ENCODE measurements at places on chromosomes 7 and 10.
A peak's percentile ranks its signal among the peaks of the same experiment; 100 is the strongest.

DNA sequence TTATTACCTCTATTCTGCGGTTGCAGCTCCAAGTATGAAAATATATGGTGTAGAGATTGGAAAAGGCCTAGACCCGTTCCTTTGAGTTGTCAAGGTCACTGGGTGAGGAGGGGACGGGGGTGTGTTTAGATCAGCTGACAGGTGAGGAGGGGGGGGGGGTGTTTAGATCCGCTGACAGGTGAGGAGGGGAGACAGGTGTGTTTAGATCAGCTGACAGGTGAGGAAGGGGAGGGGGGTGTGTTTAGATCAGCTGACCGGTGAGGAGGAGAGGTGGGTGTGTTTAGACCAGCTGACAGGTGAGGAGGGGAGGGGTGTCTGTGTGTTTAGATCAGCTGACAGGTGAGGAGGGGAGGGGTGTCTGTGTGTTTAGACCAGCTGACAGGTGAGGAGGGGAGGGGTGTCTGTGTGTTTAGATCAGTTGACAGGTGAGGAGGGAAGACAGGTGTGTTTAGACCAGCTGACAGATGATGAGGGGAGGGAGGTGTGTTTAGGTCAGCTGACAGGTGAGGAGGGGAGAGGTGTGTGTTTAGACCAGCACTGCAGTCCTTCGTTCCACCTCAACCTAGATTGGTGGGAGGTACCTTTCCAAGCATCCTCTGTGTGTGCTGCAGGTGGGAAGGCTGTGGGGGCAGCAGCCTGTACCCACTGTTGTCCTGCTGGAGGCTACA is 655.0 kb upstream of the ADARB2 start:
- DNase-seq: peak; percentile 76

DNA sequence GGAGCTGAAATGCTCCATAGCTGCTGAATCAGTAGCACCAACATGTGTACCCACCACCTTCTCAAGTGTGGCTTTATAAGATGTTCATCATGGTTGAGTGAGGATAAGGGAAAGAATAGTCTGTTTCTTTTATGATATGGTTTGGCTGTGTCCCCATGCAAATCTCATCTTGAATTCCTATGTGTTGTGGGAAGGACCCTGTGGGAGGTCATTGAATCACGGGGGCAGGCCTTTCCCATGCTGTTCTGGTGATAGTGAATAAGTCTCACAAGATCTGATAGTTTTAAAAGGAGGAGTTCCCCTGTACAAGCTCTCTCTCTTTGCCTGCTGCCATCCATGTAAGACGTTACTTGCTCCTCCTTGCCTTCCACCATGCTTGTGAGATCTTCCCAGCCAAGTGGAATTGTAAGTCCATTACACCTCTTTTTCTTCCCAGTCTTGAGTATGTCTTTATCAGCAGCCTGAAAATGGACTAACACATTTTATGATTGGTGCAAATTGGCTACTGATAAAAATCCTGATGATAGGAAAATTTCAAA is 799.9 kb downstream of the TNS3 start:
- DNase-seq: no peak

DNA sequence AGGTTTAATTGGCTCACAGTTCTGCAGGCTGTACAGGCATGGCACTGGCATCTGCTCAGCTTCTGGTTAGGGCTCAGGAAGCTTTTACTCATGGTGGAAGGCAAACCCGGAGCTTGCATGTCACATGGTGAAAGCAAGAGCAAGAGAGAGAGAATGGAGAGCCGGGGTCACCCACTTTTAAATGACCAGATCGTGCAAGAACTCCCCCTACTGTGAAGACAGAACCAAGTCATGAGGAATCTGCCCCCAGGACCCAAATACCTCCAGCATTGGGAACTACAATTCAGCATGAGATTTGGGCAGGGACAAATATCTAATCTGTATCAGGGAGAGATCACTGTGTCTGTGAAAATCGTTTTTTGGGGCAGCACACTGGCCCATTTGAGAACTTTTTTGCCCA is 110.0 kb upstream of the MYO3A start:
- DNase-seq: no peak

- no peak for DNase-seq
These were observed 6.3 kb upstream of the HGF start for GRCh38 chr7:81776161-81776560.

DNA sequence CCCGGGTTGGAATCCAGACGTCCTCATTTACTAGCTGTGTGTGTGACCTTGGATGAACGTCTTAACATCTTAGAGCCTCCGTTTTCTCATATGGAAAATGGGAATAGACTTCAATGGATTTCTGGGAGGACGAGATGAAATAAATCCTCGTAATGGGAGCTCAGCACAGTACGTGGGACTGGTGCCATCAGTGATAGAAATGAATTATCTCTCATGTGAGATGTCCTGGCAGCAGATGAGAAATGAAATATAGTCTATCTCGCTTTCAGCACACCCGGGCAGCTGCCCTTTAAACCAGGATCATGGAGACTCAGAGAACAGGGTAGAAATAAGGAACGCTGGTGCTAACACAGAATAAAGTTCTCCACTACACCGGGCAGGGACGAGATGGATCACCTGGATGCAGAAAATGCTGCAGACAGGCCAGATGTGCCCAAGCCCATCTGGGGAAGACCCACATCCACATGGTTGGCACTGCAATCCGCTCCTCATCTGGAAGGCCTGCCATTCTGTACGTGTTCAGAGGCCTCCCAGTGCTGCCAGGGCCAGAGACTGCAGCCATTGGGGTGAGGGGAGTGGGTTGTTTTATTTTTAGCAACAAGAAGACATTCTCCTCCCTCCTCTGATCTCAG is 11.1 kb upstream of the EMX2 start:
- DNase-seq: no peak

DNA sequence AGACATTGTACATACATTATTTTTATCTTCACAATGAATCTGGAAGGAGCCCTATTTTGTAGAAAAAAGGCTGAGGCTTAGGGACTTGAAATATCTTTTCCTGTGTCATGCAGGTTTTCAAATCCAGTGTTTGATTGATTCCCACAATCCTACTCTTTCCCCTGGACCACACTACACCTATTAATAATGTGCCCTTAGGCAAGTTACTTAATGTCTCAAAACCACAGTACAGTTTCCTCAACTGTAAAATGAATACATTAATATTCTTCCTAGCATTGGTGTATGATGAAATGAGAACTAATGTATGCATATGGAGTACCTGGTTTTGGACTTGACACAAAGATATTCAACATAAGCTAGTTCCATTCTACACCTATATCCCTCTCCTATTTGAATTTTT is 313.3 kb upstream of the SP8 start:
- DNase-seq: no peak

DNA sequence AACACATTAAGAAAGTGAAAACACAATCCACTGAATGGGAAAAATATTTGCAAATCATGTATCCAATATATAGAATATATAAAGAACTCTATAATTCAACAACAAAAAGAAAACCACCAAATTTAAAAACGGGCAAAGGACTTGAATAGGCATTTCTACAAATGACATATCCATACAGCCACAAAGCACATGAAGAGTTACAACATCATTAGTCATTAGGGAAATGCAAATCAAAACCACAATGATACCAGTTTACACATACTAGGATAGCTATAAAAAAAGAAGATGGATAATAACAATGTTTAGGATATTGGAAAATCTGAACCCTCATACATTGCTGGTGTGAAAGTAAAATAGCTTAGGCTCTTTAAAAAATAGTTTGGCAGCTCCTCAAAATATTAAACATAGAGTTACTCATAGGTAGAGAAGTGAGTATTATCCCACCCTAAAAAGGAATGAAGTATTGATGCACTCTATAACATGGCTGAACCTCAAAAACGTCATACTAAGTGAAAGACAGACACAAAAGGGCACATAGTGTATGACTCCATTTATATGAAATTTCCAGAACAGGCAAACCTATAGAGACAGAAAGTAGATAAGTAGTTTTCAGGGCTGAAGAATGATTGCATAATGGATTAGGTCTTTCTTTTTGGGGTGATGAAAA is 4.5 kb downstream of the ZPBP start:
- no peak for DNase-seq

DNA sequence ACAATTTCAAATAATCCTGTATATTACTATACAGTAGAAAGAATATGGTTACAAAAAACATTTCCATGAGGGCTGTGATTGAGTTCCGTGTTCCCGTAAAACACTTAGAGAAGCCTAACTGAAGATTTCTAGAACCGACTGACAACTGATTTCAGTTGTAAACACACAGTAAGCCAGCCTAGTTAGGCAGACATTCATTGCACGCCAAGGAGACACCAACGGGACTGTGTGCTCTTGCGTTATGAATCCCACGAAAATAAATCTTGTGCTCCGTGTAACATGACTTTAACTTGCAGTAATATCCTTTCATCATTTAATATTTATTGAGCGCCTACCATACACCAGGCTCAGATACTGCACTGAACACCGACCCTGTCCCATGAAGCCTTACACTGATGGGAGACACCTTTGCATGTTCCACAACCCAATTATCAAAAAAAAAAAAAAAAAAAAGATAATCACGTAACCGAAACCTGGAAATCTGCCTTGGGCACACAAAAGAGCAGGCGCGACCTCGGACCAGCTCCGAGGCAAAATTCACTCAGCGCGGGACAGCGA is 420 bp upstream of the KLHL7 start:
- DNase-seq: no peak

DNA sequence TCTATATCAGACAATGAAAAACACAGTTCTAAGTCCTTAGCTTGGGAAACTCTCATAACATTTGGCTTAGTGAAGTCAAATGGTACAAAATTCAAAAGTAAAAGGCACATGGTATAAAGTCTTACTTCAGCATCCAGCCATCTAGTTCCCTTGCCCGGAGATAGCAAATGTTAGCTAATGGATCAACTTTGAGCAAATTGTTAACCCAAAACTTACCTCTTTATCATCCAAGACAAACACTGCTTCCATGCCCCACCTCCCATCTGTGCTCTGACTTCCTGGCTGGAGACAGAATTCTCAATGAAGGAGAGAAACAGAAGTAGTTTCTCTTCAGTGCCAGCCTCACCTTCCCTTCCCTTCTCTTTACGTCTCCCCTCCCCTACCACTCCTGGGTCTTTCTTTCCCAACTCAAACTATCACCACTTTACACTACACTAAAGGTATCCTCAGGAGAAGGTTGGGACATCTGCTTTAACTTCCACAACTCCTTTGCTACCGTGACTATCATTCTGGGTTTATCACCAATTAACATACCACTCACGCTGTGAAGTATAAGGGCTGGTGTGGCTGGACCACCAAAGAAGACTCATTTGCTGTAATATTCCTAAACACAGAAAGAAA is 21.2 kb upstream of the ZNRF2 start:
- DNase-seq: no peak

DNA sequence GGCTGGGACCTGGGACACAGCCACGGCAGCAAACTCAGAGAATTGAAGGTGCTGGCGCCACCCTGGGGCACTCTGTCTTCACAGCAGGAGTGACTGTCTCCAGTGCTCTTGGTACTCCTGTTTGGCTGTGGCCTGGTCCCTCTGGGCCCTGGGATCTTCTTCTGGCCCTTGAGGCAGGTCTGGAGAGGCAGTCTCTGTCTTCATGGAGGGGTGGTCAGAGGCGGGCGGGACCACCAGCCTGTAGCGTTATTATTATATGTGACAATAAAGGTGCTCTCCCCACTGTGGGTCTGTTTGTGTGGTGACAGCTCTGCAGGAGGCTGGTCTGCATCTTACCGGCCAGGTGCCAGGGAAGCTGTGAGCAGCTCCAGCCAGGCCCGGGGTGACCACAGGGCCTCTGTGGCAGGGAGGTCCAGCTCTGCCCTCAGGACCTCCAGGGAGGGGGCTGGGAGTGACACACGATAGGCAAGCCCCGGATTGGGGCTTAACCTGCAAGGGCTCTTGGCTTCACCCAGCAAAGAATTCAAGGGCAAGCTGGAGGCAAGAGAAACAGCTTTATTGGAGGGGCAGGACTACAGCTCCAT is 70.3 kb downstream of the MYL10 start:
- DNase-seq: no peak

DNA sequence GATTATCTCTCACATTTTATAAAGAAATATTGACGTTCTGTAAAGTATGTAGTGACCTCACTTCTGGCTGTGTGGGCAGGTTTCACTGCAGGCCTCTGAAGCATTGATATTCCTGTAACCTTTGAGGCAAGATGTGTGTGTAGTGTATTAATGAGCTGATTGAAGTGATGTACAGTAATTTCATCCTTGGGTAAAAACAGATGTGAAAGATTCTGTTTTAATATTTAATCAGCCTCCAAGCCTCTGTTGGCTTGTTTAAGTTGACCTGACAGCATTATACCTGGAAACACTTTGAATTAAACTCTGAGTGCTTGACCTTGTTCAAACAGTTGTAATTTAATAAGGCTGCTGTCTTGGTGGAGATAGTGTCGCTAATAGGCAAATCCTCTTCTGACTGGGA is 74.9 kb downstream of the KAT6B start:
- DNase-seq: no peak

GRCh38 chr10:46560952-46561351 is 4.5 kb upstream of the GPRIN2 start:
- DNase-seq: no peak

DNA sequence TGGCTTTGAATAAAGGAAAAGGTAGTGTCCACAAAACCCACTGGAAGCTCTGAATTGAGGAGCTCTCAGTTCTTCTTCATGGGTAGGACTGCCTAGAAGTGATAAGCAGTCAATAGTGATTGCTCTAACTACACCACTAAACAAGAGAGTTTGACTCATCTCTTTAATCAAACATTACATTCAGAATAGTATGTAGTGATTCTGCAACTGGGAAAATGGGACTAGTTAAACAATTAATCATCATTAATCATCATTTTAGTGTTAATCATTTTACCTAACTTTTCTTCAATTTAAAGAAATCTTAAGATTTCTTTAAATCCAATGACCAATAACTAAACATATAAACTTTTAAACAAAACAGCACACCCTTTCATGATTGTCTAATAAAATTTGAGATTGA is 484.0 kb upstream of the FZD8 start:
- DNase-seq: no peak

GRCh38 chr7:42687211-42688055 is 224.4 kb downstream of the C7orf25 start:
- DNase-seq: no peak

DNA sequence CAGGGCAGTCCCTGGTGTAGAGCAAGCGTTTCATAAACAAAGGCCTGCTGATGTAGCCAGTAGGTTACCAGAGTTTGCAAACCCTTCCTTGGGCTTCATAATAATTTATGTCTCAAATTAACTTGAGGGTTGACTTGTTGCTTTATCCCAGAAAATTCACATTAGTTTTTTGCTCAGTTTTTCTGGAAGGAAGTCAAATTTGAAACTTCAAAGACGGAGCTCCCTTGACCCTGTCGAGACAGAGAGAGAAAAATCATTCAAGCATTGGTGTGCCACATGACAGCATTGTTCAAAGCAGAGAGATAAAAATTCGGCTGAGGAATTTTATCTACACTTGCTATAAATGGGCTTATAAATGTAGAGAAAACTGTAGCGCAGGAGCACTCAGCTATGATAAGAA is 627.7 kb downstream of the TNS3 start:
- no peak for DNase-seq

GRCh38 chr7:8305625-8306388 is 43.8 kb upstream of the ICA1 start:
- DNase-seq: no peak

- DNase-seq: no peak
These were observed 299.6 kb upstream of the MBL2 start for GRCh38 chr10:53072144-53072543.
